ENCODE measurements at places on chromosomes 6 and 20.

- DNase-seq, result no peak
Measured at GRCh38 chr6:1792989-1793388, 183.3 kb downstream of the FOXC1 start.

- DNase-seq, result no peak
Measured at GRCh38 chr6:168225471-168225911, 94.1 kb downstream of the DACT2 start.

DNA sequence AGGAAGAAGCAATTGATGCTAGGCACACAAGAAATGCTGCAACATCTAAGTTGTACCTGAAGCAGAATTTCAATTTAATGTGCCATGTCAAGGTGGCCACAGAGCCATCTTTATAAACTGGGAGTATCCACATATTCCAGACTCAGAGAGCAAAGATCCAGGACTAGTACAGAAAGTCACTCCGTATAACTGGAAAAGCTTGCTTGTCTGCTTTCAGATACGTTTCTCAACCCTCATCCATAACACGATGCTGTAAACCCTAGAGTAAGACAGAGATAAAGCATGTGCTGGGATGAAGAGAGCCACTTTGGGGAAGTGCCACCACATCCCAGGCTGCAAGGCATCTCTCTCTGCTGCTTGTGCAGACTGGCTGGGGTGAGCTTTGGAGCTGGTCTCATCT lies 134.7 kb downstream of the PACRG start:
- no peak for DNase-seq

DNA sequence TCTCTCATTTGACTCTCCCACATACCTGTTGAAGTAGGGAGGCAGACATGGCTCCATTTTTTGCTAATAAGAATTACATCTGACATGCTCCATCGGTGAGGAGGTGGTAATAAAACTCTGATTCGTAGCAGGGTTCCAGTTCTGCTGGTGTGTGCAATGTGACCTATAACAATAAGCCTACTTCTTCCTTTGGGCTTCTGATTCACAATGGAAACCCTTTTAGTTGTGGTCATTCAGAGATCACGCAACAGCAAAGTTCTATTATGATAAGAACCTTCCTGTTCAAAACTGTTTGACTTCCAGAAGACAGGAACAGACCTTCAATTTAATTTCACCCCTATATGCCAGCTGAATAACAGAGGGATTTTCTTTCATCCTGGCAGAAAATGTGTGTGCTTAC lies 31.4 kb upstream of the GSTA4 start:
- DNase-seq, result no peak

DNA sequence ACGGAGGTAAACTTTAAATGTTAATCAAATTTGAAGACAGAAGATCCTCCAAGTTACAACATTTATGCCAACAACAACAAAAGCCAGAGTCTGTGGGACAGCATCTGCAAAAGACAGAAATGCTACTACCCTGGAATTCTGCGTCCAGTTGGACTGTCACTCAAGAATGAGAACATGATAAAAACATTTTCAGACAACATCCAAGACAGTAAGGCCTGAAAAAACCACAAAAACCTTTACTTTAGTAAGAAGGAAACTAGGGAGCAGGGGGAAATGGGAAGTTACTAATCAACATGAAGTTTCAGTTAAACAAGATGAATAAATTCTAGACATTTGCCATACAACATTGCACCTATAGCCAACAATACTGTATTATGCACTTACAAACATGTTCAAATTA lies 77.6 kb downstream of the MLIP start:
- DNase-seq, result no peak

- no peak for DNase-seq
Measured at GRCh38 chr20:325889-326644, 715 bp downstream of the SOX12 start.

DNA sequence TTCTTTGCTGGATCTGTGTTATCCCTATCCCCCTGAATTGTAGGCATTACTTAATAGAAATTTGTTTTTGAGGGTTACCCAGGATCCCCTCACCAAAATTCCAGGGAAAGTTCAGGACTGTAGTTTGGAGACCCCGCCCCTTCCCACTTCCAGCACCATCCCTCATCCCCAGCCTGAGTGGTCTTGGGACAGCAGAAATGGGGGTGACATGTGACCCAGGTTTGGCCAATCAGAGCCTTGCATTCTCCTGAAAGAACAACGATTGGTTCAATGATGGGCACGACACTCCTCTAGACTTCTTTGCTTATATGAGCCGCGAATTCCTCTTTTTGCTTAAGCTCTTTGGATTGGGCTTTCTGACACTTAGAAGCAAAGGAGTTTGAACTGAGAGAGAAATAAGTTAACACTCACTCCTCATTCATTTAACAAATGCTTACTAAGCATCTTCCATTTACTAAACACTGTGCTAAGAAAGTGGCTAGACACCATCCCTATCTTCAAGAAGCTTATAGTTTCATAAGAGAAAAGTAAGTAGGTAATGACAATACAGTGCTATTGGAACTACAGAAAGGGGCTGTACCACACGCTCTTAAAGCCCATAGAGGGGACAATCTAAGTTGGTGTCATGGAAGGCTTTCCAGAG lies 24.9 kb upstream of the PAQR8 start:
- DNase-seq, result no peak

DNA sequence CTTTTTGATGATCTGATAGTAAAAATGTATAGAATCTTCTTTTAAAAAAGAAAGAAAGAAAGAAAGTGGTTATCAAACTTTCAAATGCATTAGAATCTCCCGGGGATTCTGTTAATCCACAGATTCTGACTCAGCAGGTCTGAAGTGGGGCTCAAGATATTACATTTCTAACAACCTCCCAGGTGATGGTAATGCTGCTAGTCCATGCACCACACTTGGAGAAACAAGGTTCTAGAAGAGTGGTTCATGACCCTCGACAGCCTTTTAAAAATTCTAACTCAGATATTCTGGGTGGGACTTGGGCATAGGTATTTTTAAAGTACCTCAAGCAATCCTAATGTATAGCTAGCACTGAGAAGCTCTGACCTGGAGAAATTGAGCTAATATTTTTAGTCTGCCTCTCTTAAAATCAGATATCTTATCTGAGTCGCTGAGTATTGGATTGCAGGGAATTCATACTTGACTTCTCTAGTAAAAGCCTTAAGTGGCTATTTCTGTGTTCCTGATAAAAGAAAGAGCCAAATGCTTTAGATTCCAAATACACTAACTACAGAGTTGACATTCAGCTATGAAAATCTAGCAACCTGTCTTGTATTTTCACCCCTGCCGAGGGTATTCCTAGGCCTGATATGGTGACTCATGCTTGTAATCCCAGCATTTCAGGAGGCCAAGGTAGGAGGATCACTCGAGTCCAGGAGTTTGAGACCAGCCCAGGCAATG lies 252.4 kb downstream of the PHACTR1 start:
- DNase-seq, result no peak

DNA sequence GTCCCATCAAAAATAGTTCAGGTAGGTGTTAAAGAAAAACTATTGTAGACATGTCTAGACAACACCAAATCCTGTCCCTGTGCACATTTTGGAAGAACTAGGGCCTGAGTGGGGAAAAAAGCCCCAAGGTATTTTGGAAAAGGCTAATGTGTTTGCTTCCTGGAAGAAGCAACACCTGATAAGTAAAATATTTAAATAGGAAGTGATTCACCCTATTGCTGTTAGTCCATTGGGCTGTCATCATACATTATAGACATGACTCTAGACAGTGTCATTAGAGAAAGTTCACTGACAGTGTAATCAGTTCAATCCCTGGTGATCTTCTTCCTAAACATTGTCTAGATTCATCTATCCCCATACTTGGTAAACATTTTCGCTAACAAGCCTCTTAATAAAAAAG lies 465.3 kb downstream of the CBLN4 start:
- DNase-seq, result no peak

- DNase-seq, result no peak
Measured at GRCh38 chr6:108873251-108873650, 25.0 kb downstream of the ARMC2 start.

DNA sequence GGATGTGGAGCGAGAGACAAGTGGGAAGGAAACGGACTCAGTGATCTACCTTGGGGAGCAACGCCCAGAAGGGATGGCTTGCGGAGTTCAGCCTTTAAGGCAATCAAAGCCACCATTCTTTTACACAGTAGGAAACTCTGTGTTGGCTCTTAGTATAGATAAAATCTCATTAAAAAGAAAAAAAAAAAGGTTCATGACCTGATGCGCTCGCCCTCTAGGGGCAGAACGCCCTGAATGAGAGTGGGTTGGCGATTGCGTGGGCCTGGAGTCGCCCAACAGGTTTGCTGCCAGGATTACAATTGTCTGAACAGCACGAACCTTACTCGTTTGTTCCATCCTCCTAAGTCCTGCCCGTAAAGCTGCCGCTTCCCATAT lies 1.2 kb downstream of the TPD52L1 start:
- no peak for DNase-seq

- DNase-seq, result no peak
Measured at GRCh38 chr6:28323813-28324424, 12.0 kb downstream of the ZSCAN31 start.

DNA sequence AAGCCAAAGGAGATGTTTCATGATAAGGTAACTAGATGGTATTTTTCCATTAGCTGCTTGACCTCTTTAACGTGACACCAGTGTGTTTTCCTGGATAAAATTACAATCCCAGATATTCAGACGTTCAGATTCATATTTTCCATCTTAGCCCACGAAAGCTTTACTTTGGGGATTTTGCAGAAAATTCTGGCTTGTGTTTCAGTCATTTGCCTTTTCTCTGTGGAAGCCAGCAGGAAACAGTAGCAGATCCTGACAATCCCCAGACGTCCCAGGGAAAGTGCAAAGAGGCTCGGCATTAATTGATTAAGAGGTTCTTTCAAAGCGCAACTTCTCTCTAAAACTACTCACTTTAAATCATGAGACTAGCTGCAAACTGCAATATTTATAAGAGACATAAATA lies 243.6 kb downstream of the UST start:
- DNase-seq, result no peak

- DNase-seq, result no peak
Measured at GRCh38 chr20:11970243-11970836, 52.6 kb downstream of the BTBD3 start.

GRCh38 chr20:57024849-57025248 lies 241.6 kb downstream of the BMP7 start:
- no peak for DNase-seq

DNA sequence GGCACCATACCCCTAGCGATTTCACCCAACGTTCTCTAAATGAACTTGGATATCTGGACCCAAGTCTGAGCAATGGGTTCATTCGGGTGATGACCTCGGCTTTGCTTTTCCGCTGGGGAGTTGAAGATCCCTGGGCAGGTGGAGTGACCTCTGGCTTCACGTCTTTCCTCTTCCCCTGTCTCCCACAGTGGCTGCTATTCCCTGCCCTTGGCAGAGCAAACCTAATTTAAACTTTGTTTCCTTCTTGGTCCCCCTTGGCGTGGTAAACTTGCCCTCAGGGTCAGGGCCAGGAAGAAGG lies 7.8 kb upstream of the TFAP2A start:
- no peak for DNase-seq

DNA sequence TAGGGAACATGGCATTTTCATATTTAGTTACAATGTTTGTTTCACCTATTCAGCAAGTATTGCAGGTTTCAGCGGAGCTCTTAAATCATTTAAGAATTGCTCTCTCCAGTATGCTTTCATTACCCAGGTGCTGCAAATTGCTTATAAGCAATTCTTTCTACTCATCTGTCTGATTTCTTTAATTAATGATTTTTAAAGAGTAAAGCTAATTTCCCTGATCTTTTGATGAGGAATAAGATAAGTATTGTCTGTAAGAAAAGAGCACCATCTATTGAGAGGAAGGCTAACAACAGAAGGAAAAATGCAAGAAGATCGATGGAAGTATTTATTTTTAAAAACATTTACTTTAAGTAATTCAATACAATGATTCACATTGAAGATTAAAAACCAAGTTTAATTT lies 2.0 kb downstream of the OPRM1 start:
- no peak for DNase-seq

DNA sequence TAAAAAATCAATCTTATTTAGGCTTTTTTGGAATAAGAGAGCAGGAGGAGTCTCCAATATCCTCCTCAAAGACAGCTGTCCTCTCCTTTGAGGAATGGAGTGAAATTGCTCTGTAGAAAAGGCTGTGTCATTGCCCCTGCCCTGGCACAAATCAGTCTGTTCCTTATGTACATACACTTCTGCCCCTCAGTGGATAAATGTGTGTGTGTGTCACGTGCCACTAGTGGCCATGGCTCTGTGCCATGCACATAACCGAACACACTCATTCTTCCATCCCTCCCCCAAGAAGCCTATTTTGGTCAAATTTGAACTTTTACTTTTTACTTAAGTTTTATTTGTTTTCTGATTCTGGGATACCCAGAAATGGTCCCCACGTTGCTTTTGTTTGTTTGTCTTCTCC lies 49.2 kb downstream of the ANKS1A start:
- DNase-seq, result no peak

DNA sequence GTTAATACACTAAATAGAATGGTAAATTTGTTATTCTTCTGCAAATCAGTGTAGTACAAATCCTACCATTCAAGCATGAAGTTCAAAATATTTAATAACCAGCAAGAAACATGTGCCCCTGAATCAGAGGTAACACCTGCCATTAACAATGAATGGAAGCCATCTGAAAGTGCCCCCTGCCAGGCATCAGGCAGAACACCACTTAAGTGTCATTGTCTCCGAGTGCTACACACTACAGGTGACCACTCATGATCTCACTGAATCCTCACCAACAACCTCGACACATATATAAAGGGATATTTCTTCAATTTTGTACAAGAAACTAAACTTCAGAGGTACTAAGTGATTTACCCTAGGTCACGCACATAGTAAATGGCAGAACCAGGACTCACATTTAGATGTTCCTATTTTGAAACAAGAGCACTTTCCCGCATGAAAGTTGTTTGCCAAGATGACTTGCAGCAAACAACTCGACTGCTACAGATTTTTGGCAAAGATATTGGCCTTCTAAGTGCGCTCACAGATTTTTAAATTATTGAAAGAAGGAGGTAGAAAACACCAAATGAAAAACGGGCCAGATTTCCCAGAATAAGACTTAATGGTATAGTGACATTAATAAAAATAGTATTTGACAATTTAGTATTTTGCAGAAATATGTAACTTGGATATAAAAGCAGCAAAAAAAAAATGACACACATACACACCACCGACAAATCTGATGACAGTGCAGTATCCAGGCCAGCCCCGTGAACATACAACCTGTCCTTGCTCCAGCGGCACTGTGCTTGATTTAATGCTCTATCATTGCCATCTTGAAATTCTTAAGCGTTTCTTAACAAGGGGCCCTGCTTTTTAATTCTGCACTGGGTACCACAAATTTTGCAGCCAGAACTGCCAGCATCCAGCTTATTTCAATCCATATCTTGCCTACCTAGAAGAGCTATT lies 274.5 kb downstream of the ALDH8A1 start:
- DNase-seq, result peak; percentile 88

GRCh38 chr20:16801919-16802651 lies 53.9 kb downstream of the OTOR start:
- no peak for DNase-seq

GRCh38 chr6:7914311-7914710 lies 3.7 kb upstream of the TXNDC5 start:
- DNase-seq, result no peak

- DNase-seq, result no peak
Measured at GRCh38 chr20:37389241-37389747, 43.4 kb downstream of the SRC start.

- no peak for DNase-seq
Measured at GRCh38 chr20:18019068-18019467, 38.6 kb downstream of the OVOL2 start.

- no peak for DNase-seq
Measured at GRCh38 chr6:14838133-14838583, 407.7 kb upstream of the JARID2 start.

Measured in NCI-H187 treated with DMSO at 0.1 percent for 48 hours (cell line).